ENCODE measurements at places on chromosomes 2 and 18. TPM values are rescaled to one million over a fixed set of nuclear protein-coding genes. Genes with fewer than 3 reads are reported as not detected.

Gene ONECUT2
- total RNA-seq: 0.45 TPM

Gene KCNG2
- total RNA-seq: not detected

DNA sequence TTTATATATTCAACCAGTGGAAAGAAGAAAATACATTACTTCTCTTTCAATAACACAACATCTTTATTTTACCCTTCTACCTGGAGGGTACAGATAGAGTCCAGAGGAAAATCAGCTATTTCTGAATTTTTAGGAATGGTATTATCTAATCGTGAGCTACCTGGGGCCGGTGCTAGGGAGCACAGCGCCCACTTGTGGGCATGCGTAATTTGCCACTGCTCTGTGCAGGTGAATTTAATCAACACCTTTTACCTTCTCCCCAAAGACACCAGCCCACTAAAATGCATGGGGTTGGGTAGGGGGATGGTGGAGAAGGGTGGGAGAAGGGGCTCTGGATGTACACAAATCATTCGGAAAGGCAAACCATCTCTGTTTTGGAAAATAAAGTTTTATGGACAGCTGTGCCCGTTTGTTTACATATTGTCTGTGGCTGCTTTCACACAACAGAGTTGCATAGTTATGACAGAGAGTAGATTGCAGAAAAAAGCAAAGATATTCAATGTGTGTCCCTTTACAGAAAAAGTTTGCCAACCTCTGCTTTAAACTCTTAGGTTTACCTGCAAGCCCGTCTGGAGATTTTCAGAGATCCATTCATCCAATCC lies 51.5 kb upstream of the DCC start:
- no peak for DNase-seq

Gene LRRTM1
- 1.8 TPM for total RNA-seq

DNA sequence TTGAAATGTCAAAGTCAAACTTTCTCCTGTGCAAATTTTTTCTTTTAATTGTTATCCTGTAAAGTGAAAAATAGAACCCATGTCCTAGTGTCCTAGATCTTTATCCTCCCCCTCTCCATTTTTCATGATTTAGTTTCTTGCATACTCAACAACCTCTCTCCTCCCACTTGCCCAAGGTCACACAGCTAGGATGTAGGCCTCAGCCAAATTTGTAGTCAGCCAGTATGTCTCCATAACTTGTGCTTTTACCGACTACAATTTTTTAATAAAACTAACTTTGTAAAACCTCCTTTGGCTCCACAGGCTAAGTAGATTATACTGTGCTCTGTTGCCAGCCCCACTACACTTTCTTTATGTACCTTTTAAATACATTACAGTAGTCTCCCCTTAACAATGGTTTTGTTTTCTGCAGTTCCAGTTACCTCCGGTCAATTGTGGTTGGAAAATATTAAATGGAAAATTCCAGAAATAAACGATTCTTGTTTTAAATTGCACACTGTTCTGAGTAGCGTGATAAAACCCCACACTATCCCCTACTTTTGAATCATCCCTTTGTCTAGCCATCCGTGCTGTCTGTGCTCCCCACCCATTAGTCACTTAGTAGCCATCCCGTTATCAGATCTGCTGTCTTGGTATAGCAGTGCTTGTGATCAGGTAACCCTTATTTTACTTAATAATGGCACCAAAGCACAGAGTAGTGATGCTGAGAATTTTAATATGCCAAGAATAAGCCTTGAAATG lies 22.8 kb downstream of the GULP1 start:
- DNase-seq: no peak

- no peak for DNase-seq
These were observed 16.6 kb downstream of the DPP4 start for GRCh38 chr2:162057426-162057825.

DNA sequence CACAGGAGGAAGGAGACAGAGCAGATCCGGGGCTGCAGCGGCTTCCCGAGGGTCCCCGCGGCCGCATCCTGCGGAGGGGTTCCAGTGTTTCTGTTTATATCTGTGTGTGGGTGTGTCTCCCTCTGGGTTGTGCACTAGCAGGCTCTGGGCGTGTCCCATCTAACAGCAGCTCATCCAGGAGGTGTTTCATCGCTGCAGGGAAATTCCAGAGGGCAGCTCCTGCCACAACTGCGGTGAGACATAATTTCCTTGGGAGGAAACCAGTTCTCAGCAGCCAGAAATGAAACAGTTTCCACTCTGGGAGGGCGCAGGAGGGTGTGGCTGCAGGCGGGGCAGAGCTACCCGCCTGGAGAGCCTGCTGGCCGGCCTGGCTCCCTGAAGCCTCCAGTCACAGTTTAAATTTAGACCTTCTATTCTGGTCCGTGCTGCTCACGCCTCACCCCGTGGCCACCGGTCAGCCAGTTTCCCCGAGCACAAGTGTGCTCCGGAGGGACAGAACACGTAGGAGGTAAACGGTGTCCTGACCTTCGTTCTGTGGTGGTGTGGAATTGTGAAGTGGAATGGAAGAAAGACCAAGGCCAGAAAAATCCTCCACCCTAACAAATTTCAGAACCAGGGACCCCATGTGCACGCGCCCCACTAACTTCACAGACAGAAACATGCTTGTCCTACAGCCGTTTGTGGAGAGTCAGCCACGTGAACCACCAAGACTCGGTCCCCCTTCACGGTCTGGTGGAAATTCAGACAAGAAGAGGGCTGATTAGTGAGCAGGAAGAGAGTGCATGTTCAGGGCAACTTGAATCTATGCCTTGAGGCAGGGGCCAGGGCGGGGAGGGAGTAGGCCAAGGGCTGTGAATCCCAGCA lies 50.2 kb downstream of the TEX44 start:
- peak; percentile 81 for DNase-seq

- DNase-seq: no peak
These were observed 195.7 kb upstream of the SESTD1 start for GRCh38 chr2:179460181-179460929.

Gene ALPI
- not detected for total RNA-seq

GRCh38 chr2:155308367-155309009 lies 610.0 kb downstream of the KCNJ3 start:
- peak; percentile 10 for DNase-seq

DNA sequence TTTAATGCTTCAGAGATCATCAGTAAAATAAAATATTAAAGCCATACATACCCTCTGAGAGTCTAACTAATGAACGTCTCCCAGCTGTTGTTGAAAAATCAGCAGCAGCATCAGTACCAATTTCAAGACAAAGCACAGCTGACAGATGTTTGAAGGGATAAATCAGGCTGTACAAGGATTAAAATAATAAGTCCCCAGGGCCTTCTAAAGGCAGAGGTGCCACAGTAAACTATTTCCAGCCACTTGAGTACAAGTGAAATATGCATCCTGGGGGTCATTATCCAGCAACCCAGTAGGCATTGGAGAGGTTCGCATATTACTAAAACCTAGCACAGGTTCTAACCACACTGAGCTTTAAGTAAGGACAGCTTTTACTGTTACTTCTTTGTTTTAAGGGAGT lies 76.9 kb downstream of the NXPH2 start:
- no peak for DNase-seq

DNA sequence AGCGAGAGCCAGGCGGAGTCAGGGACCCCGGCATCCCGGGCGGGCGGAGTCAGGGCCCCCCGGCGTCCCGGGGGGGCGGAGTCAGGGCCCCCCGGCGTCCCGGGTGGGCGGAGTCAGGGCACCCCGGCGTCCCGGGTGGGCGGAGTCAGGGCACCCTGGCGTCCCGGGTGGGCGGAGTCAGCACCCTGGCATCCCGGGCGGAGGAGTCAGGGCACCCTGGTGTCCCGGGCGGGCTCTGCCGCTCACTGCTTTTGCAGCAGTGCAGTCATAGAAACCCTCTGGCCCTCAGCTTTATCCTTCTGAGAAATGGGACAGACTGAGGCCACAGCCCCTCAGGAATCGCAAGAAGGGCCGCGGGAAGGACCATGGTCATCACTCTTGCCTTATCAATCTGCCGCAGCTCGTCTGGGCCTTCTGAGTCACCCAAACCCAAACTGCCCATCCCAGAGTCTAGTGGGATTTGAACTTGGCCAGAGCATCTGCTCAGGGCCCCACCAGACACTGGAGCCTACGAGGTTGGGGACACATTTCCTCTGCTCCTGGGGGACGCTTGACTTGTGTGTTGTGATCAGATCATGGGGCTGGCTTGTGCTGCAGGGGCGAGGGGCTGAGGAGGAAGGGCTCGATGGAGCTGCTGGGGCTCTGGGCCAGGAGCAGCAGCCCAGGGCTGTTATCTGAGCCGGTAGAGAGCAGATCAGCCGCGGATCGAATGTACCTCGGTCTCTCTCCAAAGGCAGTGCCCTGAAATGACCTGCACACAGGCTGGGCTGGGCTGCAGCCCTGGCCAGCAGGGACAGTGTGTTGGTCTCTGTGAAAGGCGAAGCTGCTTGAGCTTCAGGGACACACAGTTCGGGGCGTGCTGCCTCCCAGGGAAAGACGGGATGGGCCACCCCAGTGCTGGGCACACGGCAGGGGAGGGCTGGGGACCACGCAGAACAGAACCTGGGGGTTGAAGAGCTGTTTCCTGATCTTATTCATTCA lies 290.1 kb upstream of the HDAC4 start:
- DNase-seq: no peak

Gene ADAM23
- total RNA-seq: 1.3 TPM

GRCh38 chr2:23327887-23328286 lies 57.1 kb upstream of the KLHL29 start:
- DNase-seq: no peak

Gene SLC19A3
- total RNA-seq: 1.3 TPM

Gene CAPN13
- total RNA-seq: 5.7 TPM

DNA sequence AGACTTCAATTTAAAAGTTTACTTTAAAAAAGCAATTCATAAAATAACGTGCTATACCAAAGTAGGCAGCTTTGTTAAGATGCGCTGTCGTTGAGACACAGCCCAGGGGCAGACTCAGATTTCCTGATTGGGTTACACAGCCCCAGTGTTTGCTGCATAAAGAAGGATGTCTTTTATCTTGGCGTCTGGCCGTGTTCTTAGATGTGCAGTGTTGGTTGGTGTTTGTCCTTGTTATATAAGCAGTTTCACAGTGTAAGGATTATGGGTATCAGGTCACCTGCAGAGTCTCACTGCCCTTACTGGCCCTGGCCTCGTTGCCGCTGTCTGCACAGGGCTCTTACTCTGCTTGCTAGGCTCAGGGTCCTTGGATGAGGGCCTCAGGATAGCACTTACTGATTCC lies 108.5 kb downstream of the WDSUB1 start:
- no peak for DNase-seq

Gene REG3A
- total RNA-seq: not detected

Gene OR6B2
- not detected for total RNA-seq

GRCh38 chr18:8791171-8791651 lies 85.9 kb downstream of the MTCL1 start:
- DNase-seq: no peak

DNA sequence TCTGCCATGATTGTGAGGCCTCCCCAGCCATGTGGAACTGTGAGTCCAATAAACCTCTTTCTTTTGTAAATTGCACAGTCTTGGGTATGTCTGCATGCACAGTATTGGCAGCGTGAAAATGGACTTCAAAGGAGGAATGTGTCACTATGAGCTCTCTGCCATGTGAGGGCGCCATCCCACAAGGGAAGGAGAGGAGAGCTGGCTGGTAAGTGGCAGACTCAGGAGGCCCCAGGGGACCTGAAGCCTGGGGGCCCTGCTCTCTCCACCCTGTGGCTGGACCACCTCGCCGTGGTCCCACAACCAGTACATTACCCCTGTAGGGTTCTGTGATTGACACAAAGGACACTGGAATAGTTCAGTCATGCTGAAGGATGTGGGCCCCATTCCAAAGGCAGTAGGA lies 122.1 kb downstream of the RPIA start:
- no peak for DNase-seq

- DNase-seq: no peak
These were observed 30.1 kb upstream of the MBOAT2 start for GRCh38 chr2:9033385-9034168.

- DNase-seq: no peak
These were observed 170.2 kb downstream of the ZEB2 start for GRCh38 chr2:144349674-144350073.

Gene PMAIP1
- 2.1 TPM for total RNA-seq

- DNase-seq: no peak
These were observed 50.9 kb upstream of the PLB1 start for GRCh38 chr2:28444956-28445355.

GRCh38 chr18:23689031-23689615 lies at the start of gene LAMA3:
TSS of gene LAMA3 (plus strand) at chr18:23689453. CDS start at chr18:23689684, 231 bp downstream.
- peak; percentile 60 for DNase-seq

Gene SPC25
- 2.2 TPM for total RNA-seq

- peak; percentile 46 for DNase-seq
These were observed 84.0 kb downstream of the EHBP1 start for GRCh38 chr2:62789518-62789917.

GRCh38 chr2:22691666-22692065 lies 693.3 kb upstream of the KLHL29 start:
- DNase-seq: no peak

DNA sequence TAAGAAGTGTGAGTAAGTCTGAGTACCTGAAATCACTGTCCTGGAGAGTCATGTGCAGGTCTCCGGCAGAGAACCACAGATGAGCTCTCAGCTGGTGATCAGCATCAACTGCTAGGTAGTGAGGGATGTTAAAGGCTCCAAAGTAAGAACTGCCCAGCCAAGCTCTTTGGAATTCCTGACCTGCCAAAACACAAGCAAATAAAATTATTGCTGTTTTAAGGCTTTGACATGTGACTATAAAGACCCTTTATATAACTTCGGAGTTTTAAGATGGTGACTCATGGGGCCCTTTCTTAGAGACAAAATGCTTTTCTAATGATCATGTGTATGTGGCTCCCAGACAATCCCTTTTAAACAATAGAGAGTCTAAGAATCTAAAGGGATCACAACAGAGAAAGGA lies 855.7 kb downstream of the TRIB2 start:
- no peak for DNase-seq

DNA sequence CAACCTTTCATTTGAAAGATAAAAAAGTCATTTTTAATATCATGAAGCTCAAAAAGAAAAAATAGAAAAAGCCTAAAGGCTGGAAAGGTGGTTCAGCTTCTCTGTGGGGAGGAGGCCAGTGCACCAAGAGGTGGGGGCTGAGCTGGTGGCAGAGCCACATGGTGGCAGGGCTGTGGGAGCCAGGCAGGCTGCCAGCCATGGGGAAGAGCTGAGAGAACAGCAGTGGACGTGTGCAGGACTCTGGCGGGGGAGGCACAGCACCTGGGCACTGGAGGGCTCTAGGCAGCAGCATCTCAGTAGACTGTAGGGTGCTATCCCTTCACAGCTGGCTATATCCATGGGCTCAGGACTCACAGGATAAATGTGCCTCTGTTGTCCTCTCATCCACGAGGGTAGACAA lies 47.8 kb downstream of the STK25 start:
- no peak for DNase-seq

GRCh38 chr2:12070153-12070552 lies 323.7 kb downstream of the LPIN1 start:
- no peak for DNase-seq

Gene SERPINB13
- total RNA-seq: 0.57 TPM

Gene TBR1
- total RNA-seq: 0.45 TPM

GRCh38 chr2:239963646-239964205 lies 61.4 kb downstream of the NDUFA10 start:
- no peak for DNase-seq
